Muscle of back (tissue), 13 donors: ENCODE measurements at places on chromosomes 1 and 21.

- DNase-seq: no peak
These were observed 275.9 kb downstream of the LRRC40 start for GRCh38 chr1:69929308-69930057.

DNA sequence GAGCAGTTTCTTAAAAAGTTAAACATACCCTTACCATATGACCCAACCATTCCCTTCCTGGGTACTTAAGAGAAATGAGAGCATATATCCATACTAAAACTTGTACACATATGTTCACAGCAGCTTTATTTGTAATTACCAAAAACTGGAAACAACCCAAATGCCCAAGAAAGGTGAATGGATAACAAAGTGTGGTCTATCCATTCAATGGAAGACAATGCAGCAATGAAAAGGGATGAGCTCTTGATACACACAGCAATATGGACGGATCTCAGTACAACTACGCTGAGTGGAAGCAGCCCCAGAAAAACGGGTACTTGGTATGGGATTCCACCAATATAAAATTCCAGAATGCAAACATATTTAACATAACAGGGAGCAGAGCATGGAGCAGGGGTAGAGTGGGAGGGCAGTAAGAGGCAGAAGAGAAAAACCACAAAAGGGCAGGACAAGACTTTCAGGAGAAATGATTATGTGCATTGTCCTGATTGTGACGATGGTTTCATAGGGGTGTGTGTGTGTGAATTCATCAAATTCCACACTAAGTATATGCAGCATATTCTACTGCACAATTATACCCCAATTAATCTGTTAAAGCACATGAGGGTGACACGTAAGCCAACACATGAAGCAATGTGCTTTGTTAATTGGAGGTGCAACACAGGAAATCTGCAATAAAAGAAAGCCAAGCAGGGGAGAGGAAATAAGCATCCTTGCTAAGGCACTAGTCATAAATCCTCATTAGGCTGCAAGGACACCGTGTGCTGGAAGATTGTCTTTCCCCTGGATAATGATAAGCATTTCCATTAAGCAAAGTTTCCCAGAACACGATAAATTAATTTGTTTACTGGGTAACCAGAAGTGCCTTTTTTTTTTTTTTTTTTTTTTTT lies 113.1 kb upstream of the KRTAP19-8 start:
- no peak for DNase-seq

DNA sequence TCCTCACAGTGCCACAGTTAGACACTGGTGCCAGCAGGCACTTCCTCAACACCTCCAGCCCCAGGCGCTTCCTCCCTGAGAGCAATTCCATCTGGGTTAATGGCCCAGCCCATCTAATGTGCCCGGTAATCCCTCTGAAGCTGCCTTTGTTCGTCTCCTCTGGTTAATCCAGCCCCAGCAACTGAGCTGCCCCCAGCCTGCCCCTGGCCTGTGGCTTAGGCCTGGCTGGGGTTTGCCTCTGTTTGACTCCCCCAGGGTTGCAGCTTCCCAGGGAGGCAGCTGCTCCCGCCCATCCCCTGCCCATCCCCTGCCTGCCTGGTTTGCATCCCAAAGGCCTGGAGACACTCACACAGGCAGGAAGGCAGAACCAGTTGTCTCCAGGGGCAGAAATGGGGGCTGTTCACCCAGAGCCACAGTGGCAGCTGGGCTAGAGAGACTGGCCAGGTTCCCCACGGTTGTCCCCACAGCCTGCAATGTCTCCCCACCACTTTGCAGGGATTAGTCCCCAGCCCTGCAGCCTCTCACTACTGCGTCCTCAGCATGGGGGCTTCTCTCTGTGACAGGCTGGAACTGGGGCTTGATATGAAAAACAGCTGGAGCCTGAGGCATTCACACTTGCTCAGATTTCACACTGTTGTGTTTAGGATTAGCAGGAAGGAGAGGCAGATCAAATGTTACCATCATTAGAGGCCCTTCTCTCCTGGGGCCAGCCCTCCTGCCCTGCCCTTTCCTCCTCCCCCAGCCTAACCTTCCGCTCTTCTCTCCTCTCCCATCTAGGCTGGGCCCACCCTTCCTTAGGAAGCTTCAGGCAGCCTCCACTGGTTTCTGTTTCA lies 120.2 kb downstream of the TLR5 start:
- peak; percentile 58 for DNase-seq

DNA sequence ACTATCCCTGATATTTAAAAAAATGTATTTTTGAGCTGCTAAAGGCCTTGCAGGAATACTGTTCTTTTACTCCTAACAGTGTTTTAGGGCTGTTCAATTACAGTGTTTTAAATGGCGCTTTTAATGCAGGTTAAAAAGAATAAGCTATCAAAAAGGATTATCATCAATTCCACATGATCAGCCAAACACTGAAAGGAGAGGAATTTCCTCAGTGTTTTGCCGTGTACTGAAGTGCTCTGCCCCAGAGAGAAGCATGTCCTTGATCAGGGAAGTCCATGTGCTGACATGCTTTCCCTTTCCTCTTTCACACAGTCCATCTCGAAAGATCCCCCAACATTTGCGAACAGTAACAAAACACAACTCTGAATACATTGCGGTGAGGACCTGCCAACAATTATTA lies 3.3 kb downstream of the CFAP298 start:
- no peak for DNase-seq

DNA sequence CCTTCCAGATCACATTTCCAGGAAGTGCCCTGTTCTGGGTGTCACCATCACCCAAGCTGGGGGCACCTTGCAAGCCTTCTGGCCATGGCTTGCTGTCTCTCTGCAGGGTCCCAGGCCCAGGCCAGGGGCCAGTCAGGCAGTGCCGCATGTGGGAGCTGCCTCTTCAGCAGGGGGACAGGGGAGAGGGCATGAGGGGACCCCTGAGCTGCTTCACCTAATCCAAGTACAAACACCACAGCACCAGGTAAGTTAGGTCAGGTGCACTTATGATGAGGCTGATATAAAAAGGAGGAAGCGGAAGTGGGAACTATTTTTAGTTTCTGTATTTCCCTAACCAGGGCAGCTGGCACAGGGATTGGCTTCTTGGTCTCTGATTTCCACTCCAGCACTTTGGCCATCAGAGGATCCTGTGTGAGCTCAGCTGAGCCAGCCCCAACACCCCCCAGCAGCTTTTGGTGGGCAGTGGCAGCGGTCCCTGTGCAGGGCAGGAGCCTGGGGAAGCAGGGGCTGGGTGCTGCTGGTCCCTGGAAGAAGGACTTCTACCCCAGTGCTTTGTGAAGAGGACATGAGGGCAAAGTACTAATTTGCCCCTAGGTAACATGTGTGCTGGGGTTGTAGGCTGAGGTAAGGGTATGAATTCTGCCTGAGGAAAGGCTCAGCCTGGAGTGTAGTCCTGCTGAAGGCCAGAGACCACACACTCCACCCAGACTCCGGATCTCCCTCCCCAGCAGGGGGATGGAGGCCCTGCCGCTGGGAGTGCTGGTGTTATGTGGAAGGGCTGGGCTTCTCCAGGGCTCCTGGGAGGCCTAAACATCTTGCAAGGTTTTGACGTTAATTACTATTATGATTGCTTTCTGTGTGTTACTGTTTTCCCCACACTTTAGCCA lies 3.3 kb upstream of the PCBP3 start:
- DNase-seq: no peak

DNA sequence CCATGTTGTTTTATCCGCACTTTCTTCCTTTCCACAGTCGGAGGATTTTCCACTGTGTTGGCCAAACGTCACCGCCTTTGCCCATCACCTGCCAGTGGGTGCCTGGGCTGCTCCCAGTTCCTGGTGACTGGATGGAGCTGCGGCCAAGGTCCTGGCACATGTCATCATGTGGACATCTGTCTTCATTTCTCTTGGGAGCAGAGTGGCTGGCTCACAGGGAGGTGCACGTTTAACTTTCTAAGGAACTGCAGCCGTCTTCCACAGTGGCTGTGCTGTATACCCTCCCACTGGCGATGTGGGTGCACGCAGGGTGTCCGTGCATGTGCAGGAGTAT lies 19.5 kb upstream of the RNF223 start:
- DNase-seq: no peak

GRCh38 chr1:231584117-231584516 lies 42.5 kb upstream of the DISC1 start:
- no peak for DNase-seq

DNA sequence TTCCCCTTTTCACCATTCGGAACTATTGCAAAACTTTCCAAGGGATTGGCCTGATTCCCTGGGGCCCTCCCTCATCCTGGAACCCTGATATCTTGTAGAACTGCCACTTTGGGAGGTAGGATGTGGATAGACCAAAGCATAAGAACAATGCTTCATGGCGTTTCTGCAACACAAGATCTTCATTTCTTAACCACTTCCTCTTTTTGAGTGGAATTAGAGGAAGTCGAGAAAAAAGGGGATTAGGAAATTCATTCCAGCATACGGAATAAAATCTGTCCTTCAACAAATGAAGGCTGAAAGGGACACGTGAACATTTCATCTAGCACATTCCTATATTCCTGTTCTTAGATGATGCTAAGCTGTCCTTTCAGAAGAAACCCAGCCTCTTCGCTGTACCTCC lies 149.3 kb downstream of the HUNK start:
- no peak for DNase-seq

DNA sequence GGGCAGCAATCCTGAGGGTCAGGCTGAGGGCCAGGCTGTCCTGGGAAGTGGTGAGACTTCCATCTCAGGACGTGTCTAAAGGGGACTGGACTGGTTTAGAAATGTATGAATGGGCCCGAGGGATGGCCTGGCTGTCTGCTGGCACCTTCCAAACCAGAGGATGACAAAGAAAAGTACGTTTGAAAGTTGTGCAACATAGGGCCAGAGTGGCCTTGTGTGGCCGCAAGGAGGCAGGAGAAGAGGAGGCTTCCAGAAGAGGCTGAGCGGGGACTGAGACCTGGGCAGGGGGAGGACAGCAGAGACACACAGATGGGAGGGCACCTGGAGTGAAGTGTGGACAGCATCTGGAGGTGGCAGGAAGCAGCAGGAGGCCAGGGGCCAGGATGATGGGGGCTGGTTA lies 2.6 kb upstream of the SYTL1 start:
- DNase-seq: no peak

DNA sequence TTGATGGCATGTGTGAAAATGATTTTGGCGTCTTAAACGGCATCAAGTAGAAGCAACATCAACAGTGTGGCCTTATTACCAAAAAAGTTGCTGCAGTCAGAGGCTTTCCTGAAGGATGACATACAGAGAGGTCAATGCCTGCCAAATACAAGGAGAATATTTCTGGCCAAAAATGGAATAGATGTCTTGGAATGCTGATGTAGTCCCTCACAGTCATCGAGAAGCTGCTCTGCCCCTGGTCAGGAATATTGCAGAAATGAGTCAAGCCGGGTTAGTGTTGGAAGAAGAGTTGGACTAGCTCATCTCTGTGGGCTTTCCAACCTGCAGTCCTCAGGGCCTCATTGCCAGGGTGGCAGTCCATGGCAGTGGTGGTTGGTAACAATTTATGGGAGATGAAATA lies 42.1 kb downstream of the NOS1AP start:
- DNase-seq: no peak
